Epithelial cell of esophagus (primary cell): ENCODE measurements at places on chromosomes 11 and 22.

DNA sequence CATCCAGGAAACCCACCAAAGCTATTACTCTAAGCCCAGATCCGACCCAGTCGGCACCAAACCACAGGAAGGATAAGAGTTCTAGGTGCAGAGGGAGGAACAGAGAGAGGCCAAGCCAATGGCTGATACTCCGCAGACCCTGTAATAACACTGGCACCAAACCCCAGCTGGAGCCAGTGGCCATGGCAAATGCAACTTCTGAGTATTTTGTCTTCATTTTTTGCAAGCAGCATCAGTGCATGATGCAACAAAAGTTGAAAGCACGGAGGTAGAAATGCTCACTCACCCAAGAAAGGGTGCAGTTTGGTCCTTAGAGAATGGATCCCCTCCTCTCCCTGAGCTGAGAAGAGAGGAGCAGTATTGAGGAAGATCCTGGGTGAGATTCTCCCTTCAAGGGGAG, 2.8 kb downstream of the TMEM121B start:
- DNase-seq: no peak

DNA sequence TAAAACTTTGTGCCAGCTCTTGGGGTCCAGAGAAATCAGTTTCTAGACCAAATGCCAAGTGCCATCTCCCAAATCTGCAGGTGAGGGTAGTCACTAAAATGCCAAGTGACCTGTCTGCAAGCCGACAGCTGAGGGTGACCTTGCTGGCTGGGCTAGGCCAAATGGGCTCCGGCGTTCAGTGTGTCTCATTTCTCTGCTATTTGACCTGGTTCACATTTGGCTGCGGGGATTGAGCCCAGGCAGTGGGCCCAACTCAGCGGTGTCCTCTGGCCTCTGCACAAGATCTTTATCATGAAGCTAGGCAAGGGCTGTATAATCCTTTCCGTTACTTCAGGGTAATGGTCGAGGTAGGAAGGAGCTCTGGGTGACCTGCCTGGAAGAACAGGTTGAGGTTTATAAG, 87.5 kb downstream of the SNX19 start:
- no peak for DNase-seq

DNA sequence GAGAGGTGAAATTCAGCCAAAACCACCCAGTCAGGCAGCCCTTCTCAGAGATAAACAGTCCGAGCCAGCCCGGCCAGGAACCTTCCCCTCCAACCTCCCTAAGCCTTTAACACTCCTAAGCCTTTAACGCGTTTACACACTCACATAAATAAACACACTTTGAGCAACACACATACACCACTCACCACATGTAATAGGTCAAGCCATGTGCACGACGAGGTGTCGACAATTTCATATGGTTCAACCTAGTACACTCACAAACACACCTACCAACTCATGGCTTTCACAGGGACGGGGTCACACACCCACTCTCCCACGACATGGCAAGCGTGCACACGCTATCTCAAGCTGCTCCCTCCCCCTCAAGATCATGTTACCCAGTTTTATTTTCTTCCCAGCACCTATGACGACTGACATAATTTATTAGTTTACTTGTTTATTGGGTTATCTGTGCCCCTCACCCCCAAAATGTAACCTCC, 15.5 kb downstream of the SLC43A1 start:
- no peak for DNase-seq

DNA sequence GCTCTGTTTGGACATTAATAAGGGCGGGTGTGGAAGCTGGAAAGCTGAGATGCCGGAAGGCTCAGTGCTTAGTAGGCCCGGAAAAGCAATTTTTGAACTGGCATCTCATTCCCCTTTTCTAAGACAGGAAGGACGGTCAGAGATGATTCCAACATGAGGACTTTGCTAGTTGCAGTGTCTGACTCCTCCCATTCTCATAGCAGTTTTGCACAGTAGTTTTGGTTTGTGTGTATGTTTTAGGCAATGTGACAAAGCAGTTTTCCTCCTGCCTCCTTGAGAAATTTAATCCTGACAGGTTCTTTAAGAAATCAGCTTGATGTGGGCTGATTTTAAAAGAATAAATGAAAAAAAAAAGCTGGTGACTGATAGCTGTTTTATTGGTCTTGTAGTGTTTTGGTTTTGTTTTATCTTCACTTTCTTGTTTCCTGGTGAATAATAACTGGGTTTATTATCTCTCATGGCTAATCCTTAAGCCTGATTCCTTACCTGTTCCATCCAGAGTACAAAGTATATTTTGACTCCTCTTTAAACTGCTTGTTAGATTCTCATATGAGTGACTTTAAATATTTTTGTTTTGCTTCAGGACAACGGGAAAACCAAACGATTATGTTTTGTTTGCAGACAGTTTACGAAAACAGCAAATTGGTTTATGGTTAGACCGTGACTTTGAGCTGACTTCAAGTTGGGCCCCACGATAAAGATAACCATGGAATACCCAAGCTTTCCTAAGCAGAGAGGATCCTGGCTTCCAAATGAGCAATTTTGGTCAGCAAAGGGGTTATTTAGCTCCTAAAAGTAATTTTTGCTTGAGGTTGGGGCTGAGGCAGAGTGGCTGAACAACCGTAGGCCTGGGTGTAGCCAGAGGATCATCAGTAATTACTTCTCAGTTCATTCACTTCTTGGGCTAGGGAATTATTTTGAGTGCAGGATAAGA, 3.4 kb downstream of the PTPRJ start:
- no peak for DNase-seq

GRCh38 chr22:42509548-42509947, 10.0 kb downstream of the RRP7A start:
- no peak for DNase-seq

GRCh38 chr11:33068611-33069340, 29.4 kb downstream of the TCP11L1 start:
- no peak for DNase-seq

DNA sequence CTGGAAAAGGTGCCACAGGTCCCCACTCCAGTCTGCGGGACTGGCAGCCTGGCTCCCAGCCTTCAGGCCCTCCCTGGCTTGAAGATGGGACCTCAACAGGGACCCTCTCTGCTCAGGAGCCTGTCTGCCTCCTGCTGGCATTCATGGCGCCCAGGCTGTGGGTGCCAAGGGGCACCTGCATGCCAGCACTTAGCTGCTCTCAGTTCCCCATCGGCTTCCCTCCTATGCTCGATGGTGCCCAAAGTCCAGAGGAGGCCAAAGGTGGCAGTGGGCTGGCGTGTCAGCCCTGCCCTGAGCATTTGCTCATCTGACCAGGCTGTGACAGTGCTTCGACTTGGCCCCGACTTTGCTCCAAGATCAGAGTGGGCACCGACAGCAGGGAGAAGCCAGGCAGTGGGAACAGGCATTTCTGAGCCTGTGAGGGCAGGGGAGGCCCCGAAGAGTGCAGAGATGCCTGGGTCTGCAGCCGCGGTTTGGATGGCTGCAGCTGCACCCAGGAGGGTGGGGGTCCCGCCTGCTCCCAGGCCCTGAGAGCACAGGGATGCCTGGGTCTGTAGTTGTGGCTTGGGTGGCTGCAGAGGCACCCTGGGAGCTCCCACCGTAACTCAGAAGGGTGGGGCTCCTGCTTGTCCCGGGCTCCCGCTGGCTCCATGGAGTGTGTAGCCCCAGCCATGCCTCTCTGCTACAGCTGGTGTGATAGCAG, 463.6 kb downstream of the TBC1D22A start:
- no peak for DNase-seq

- DNase-seq: no peak
These were observed 201.9 kb upstream of the PITPNB start for GRCh38 chr22:28120691-28121592.

DNA sequence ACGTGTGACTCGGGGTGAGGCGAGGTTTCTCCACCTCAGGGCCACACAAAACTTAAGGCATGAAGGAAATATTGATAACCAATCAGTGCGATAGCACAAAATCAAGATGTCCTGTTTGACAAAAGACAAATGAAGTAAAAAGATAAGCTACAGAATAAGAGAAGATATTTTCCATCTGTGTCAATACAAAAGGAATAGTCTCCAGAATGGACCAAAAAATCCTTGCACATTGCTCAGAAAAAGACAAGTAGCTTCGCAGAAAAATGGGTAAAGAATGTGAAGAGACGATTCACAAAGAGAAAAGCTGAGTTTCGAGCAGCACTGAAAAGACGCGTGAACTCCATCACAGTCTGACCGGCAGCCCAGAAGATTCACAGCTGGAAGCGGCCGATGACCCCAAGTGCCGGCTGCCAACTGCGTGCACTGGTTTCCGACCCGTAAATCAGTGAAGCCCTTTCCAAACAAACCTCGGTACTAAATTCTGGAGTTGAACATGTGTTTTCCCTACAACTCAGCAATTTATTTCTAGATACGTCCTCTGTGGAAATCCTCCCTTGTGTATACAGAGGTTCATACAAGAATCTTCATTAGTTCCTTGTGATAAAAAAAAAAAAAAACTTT, 308.4 kb downstream of the BRD1 start:
- DNase-seq: no peak

DNA sequence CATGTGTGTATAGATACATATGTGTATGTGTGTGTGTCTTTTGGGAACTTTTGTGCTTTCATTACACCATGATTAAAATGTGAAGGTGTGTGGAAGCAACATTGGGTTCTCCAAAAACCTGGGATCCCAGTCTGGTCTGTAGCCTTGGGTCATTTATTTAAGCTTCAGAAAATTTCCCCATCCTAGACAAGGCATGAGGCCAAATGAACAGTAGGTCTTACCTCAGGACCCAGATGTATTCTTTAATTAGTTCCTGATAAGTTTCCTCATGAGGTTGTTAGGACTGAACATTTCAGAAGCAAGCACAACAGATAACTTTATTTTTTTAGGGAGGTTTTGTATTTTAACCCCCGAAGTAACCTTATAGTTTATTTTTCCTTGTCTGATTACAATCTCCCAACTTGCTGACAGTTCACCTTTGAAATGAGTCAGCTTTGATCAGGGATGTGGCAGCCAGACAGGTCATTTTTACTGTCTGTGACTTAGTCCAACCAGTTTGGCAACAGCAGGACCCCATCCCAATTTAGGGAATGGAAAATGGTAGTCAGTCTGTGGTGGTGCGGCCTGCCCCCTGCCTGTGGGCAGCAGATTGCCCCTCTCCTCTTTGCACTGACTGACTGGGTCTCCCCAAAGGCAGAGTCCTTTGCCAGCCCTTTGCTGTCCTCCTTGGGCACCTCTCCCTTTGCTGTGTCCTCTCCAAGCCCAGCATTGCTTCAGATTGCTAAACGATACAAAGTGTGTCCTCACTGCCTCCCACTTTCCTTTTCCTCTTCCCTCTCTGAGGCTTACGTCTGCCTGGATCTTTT, 88.3 kb downstream of the NAV2 start:
- peak; percentile 18 for DNase-seq

DNA sequence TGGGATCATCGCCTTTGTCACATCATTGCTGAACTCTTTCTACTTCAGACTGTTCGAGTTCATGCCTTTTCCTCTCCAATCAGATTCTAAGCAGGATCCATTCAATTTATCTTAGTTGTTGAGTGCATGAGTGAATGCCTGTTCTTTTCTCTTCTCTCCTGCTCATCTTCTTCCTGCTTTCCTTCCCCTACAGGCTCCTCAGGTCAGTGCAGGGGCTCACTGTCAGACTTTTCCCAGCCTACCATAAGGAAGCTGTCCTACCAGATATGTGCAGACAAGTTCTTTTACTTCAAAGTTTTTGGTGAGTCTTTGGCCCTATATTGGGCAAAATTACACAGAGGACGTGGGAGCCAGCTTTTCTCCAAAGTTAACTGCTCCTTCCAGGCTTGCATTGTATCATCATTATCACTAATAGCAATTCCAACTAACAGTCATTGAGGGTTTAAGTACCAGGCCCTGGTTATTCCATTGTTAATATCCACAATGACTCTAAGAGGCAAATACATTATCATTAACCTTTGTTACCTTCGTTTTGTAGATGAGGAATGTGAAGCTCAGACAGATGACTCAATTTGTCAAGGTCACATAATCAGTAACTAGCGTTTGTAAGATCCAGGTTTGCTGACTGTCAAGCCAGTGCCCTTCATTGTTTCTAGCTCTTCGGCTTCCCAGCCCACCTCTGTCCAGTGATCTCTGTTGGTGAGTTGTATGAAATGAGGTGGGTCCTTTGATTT, 30.4 kb downstream of the OR6Q1 start:
- DNase-seq: peak; percentile 39

GRCh38 chr11:59479906-59480305, 6.8 kb downstream of the OR4D10 start:
- DNase-seq: peak; percentile 2

DNA sequence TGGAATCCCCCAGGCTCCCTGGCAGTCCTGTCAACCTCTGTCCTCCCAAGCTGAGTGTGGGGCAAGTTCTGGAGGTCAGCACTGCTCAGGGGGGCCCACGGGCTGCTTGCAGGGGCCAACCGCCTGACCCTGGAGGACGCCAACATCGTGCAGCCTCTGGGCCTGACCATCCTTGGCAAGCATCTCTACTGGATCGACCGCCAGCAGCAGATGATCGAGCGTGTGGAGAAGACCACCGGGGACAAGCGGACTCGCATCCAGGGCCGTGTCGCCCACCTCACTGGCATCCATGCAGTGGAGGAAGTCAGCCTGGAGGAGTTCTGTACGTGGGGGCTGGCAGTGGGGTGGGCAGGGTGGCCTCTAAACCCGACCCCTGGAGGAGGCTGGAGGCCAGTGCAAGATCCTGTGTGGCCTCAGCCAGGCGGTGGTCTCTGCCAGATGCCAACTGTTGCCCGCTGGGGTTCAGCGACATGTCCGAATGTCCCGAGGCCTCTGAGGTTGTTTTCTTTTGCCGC, 34.6 kb upstream of the PPP6R3 start:
- no peak for DNase-seq

DNA sequence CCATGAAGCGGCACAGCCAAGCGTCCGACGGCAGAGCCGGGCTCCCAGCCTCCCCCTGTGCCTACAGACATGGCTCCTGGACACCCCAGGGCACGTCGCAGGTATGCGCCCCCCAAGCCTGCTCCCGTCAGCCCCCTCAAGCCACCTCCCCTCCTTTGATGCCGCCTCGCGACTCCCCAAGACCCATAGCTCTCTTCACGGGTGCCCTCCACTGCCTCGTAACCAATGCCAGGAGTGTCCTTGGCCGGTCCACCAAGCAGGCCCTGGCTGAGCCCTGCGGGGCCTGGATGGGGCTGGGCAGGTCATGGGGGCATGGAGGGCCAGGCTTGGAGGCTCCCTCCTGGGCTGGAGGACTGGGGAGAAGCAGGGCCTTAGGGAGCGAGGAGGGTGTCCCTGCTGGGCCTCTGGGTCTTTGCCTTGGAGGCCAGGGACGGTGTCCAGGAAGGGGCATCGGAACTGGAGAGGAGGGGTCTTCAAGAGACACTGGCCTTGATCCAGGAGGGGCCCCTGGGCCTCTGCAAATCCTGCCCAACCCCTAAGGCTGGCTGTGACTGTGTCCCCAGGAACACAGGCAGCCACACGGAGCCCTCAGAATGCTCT, 9.2 kb downstream of the ANO9 start:
- no peak for DNase-seq
